Fibroblast of gingiva (primary cell): ENCODE measurements at places on chromosomes 4 and X.

DNA sequence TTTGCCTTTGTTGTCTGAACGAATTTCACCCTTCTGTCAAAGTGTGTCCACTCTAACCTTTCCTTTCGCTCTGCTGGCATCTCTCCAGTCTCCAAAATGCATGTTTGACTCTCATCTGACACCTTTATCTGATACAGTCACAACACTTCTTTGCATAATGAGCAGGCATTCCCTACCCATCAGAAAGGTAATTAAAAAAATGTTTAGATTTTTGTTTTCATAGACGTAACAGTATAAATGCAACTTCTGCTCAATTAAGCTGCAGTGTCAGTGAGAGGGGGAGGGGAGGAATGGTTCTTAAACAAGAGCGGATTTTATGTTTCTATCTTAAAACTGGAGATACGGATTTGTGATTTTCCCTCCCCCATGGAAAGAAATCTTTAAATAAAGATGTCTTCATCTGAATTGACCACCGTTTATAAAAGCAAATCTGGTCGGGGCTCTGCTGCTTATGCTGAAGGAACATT lies 70.2 kb downstream of the CXXC4 start:
- no peak for DNase-seq

DNA sequence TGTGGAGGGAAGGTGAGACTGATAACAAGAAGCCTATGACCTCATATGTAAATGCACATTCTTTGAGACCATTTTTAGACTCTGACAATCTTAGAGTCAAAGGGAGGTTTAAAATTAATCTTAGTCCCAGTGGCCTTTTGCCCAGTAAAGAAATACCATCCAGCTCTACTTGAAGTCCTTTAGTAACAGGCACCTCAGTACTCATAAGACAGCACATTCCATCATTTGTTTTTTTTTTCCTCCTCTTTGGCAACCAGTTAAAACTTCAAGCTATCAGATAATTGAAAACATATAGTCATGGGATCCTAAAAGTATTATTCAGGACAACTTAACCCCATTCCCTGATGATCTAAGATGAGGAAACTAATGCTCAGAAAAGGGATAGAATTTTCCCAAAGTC lies 4.6 kb downstream of the EDA2R start:
- DNase-seq: peak; percentile 83

DNA sequence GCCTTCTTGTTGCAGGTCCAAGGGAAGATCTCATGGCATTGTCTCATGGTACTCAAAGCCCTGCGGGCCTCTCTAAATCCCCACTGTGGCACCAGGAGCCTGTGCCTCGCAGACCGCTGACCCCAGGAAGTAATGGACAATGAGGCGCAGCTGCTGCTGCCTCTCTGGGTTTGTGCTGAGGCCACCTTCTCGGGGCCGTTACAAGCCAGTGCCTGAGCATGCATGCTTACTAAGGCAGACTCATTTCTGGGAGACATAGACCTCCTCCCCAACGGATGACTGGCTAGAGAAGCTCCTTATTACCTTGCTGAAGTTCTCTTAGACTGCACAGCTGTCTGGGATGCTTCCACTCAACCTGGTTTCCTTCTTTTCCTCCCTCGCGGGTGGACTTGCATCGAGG lies 1.3 kb downstream of the BDH2 start:
- DNase-seq: no peak

DNA sequence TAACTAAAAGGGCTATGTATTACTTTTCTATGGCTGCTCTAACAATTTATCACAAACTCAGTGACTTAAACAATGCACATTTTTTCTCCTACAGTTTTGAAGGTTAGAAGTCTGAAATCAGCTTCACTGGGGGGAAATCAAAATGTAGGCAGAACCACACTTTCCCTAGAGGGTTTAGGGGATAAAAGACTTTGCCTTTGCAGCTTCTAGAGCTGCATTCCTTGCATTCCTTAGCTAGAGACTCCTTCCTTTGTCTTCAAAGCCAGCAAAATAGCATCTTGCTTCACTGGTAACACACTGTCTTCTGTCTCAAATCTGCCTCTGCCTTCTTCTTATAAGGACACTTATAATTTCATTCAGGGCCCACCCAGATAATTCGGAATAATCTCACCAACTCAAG lies 152.4 kb upstream of the SPIN4 start:
- peak; percentile 12 for DNase-seq

GRCh38 chrX:69321006-69321655 lies 155.9 kb upstream of the PJA1 start:
- no peak for DNase-seq

GRCh38 chrX:138298268-138298667 lies 413.2 kb downstream of the FGF13 start:
- no peak for DNase-seq

DNA sequence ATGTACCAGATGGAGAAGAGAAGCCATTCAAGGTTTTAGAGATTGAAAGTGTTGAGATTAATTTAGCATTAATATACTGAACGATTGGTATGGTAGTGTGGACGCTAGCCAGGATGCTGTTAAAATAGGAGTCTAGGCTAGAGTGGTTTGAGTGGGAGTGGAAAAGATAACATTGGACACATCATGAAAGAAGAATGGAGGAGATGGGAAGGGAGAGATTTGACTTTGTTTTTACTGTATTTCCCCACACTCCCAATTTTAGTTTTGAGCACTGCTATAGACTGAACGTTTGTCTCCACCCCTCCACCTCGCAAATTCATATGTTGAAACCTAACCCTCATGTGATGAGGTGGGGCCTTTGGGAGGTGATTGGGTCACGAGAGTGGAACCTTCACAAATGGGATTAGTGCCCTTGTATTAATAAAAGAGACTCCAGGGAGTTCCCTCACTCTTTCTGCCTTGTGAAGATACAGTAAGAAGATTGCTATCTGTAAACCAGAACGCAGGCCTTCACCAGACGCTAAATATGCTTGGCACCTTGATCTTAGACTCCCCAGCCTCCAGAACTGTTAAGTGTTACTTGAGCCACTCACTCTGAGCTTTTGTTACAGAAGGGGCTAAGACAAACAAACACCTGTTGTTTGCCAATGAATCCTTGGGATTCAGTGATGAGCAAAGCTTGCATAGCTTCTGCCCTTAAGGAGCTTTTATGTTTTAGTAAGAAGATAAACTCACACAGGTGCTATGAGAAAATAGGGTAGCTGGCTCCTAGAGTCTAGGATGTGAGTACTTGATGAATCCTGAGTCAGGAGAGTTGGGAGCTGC lies 25.8 kb downstream of the USP9X start:
- no peak for DNase-seq

DNA sequence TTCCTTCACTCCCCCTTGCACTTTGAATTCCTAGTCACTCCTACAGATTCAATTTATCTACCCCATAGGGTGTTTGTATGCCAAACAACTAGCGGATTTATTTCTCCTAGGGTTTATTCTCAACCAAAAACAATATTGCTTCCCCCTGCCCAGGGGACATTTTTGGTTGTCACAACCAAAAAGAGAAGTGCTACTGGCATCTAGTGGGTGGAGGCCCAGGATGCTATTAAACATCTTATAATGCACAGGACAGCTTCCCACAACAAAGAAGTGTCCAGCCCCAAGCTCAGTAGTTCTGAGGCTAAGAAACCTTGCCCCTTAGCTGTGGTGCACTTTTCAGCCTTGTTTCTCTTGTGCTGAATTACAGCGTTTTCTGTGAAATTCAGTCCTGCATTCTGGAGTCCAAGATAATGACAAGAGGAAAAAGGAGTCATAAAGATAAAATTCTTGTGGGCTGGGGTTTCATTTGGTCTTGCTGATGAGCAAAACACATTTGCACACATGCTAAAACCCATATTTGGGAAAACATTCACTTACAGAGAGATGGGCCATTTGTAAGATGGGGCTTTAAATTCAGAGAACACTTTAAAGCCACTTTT lies 11.2 kb upstream of the SYTL4 start:
- DNase-seq: no peak

- DNase-seq: no peak
Observed at GRCh38 chrX:48833542-48834138, 1.8 kb downstream of the PCSK1N start.

- DNase-seq: no peak
Observed at GRCh38 chrX:39201305-39201990, 400.2 kb downstream of the MID1IP1 start.

GRCh38 chr4:105473324-105474098 lies at the start of gene PPA2:
Gene PPA2 (minus strand): TSS chr4:105474062. CDS start chr4:105474050, 12 bp downstream.
- DNase-seq: peak; percentile 91

DNA sequence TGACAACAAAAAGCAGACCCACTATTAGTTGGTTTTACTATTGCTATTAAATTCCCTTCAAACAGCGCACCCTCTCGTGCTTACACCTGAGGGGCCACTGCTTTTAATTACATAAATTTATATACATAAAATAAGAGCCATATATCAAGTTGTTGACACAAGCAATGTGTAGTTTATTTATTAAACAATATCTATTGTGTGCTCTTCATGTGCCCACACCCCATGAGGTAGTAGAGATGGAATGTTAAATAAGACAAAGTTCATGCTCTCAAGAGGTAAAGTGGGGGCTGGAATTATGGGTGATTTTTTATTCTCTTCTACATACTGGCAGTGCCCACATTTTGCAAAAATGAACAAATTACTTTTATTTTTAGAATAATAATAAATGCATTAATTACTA lies 47.3 kb downstream of the KCNIP4 start:
- DNase-seq: no peak

- DNase-seq: no peak
Observed at GRCh38 chrX:148363471-148364235, 136.8 kb upstream of the AFF2 start.

DNA sequence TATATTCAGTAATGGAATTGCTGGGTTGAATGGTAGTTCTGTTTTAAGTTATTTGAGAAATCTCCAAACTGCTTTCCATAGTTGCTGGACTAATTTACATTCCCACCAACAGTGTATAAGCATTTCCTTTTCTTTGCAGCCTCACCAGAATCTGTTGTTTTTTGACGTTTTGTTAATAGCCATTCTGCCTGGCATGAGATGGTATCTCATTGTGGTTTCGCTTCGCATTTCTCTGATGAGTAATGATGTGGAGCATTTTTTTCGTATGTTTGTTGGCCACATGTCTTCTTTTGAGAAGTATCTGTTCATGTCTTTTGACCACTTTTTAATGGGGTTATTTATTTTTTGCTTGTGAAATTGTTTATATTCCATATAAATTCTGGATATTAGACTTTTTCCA lies 13.6 kb upstream of the MAGED4B start:
- DNase-seq: no peak

GRCh38 chrX:70921709-70922352 lies 9.1 kb downstream of the SLC7A3 start:
- no peak for DNase-seq

DNA sequence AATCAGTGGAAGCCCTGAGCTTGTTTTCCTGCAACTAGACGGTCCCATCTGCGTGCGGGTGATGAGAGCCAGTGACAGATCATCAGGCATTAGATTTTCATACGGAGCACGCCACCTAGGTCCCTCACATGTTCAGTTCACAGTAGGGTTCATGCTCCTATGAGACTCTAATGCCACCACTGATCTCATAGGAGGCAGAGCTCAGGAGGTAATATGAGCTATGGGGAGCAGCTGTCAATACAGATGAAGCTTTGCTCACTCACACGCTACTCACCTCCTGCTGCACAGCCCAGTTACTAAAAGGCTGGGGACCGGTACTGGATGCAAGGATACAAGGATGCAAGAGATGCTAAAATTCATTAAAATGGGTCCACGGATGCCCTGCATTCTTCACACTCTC lies 61.2 kb downstream of the DHRSX start:
- DNase-seq: no peak

GRCh38 chr4:6183740-6184139 lies 16.6 kb downstream of the JAKMIP1 start:
- DNase-seq: no peak

DNA sequence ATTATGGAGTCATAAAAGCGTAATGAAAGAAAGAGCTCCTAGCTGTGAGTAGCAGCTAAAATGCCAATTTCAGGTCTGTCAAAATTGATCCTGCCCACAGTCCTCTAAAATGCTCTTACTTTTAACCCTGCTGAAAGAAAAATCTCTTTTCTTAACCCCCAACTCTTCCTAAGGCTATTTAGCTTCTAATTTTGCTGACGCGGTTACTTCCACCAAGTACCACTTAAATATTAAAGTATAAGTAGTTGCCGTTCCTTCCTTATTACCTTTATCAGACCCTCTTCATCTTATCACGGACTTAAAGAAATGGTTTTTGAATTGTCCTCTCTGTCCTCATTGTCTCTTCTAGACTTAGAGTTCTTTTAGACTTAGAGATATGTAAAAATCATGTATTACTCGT lies 272.2 kb downstream of the FRMPD4 start:
- no peak for DNase-seq

- DNase-seq: no peak
Observed at GRCh38 chr4:173536808-173537429, 6.9 kb upstream of the HAND2 start.

DNA sequence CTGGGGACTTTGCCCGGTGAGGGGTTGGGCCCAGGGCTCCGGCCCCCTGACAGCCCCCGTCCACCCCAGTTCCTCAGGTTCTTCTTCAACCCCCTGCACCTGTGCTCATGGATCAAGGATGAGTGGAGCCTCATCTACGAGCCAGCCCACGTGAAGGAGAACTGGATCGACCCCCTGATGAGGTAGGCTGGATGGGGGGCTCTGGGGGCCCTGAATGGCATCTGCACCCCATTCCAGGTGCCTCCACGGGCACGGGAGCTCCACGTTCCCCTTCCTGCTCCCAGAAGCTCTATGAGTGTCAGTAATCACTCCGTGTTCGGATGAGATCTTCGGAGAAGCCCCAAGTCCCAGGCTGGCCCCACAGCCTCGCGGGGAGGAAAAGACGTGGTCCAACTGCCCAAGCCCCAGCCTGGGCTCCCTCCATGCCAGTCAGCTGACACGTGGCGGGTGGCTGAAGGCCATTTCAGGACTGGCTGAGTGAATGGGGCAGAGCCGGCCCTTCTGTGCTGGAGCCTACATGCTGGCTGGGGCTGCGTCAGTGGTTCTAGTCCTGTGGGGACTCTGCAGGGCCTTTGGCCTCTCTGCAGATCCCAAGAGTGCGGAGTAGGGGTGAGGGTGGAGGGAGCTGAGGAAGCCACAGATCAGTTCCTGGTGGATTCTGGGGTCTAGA lies 24.4 kb downstream of the CFAP99 start:
- DNase-seq: no peak

GRCh38 chrX:107204068-107204605 lies 2.1 kb downstream of the NUP62CL start:
- DNase-seq: no peak

- no peak for DNase-seq
Observed at GRCh38 chr4:129578336-129578735, 482.4 kb downstream of the C4orf33 start.

DNA sequence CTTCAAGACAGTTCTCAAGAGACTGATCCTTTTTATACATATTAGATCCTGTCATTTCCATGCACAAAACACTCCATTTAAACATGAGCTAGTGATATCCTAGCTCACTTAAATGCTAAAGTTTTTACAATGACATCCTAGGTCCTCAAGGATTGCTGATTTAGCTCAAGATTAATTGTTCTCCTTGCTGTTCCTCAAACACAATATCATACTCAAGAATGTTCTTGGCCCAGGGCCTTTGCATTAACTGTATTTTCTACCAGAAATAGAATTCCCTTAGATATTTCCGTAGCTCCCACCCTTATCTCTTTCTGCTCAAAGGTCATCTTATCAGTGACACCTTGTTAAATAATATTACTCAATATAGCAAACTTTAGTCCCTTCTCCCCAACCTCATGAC lies 270.1 kb downstream of the GALNTL6 start:
- DNase-seq: no peak

- no peak for DNase-seq
Observed at GRCh38 chr4:21921526-21922180, 26.9 kb downstream of the KCNIP4 start.

GRCh38 chr4:27934871-27935270 lies 1074.2 kb downstream of the STIM2 start:
- no peak for DNase-seq

- no peak for DNase-seq
Observed at GRCh38 chr4:5793514-5793913, 82.5 kb downstream of the EVC start.

- DNase-seq: peak; percentile 80
Observed at GRCh38 chr4:3285558-3286334, 7.1 kb upstream of the RGS12 start.
